ENCODE measurements at places on chromosomes 4 and X.

GRCh38 chr4:78720994-78721677, 55.0 kb upstream of the BMP2K start:
- DNase-seq = no peak

DNA sequence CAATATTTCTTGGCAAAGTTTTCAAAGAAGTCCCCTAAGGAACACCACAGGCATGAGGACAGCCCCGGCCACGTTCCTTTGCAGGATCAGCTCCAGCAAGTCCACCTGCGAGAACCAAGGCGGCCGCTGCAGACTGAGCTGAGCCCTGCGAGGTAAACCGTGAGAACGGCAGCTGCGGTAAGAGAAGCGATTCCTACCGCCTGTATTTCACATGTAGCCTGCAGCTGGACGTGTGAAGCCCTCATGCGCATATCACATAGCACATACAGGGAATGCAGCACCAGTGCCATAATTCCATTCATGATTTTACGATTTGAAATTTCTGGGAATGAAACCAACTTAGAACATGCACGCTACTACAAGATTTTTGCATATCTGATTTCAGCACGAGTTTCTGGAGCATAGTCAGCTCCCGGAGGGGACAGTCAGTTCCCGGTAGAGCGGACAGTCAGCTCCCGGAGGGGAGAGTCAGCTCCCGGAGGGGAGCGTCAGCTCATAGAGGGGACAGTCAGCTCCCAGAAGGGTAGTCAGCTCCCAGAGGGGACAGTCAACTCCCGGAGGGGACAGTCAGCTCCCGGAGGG, 41.7 kb downstream of the FGFRL1 start:
- no peak for DNase-seq

GRCh38 chr4:15104825-15105224, 102.5 kb downstream of the CPEB2 start:
- no peak for DNase-seq

DNA sequence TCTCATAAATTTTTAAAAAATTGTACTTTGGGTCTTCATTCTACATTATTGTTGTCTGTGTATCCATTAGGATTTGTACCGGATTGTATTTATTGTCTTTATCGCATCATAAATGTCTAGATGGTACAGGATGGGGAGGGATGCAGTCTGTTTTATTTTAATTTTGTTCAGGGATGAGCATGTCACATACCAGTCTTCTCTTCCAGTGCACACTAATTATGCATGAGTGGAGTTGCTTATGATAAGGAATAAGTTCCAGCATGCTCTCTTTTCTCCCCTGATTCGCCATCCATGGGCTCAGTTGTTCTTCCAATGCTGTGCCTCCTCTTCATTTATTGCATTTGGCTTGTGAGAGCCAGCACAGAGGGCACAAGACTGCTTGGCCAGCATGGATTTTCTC, 54.3 kb downstream of the PPEF1 start:
- no peak for DNase-seq

DNA sequence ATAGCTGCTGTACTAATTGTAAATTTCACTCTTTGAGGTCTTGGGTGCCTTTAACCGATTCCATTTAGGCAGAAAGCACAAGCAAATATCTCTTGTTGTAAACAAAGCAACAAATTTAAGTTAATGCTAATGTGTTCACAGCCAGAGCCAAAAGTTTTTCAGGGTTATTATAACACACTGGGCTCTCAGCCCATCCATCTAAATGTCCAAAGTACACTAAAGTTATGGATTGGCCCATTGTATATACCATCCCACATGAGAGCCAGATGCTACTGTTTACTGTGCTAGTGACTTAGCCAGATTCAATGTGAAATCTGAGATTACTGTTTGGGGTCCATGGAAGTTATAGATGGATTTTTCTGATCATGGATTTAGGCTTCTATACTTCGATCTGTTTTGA, 186.7 kb downstream of the LARP7 start:
- no peak for DNase-seq

- no peak for DNase-seq
Observed at GRCh38 chr4:17785858-17786257, 4.4 kb upstream of the FAM184B start.

DNA sequence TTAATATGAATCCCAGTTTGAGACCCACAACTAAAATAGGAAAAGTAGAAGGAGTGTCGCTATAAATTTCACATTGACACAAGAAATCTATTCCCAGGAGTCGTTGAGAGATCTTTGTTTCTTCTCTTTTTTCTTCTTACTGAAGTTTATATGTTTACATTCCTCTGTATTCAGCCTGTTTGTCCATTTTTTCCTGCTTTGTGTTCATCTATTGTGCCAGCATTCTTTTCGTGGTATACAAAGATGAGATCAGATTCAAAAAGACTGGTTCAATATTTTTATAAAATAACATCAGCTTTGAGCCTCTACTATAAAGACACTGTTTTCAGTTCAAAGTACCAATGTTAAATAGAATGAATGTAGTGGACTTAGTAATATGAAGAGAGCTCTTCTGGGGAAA, 95.4 kb upstream of the MYOZ2 start:
- DNase-seq = no peak

DNA sequence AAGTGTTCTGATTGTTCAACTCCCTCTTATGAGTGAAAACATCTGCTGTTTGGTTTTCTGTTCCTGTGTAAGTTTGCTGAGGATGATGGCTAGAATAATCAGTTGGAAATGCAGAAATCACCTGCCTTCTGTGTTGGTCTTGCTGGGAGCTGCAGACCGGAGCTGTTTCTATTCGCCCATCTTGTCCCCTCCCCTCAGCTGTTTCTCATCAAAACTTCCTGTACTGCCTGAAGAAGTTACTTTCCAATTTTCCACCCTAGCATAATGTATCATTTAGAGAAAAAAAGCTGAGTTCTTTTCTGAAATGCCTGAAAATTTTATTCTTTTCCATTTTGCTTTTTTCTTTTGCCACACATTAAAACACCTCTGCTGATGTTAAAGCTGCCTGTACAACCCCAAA, 167.6 kb downstream of the TEX13A start:
- DNase-seq = no peak

GRCh38 chr4:15718959-15719358, 16.1 kb downstream of the BST1 start:
- DNase-seq = no peak

DNA sequence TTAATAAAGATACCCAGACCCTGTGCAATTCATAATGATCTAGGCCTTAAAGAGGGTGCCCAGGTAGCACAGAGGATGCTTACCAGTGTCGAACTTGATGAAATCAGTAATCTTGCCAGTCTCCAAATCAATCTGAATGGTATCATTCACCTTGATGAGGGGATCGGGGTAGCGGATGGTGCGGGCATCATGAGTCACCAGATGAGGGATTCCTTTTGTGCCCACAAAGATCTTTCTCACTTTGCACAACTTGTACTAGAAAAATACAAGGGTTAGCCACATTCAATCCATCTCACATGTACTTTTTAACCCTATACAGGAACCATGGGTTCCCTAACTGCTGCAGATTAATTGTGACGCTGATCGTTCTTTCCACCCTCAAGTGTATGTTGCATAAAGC, 3.3 kb downstream of the RPS4X start:
- no peak for DNase-seq

DNA sequence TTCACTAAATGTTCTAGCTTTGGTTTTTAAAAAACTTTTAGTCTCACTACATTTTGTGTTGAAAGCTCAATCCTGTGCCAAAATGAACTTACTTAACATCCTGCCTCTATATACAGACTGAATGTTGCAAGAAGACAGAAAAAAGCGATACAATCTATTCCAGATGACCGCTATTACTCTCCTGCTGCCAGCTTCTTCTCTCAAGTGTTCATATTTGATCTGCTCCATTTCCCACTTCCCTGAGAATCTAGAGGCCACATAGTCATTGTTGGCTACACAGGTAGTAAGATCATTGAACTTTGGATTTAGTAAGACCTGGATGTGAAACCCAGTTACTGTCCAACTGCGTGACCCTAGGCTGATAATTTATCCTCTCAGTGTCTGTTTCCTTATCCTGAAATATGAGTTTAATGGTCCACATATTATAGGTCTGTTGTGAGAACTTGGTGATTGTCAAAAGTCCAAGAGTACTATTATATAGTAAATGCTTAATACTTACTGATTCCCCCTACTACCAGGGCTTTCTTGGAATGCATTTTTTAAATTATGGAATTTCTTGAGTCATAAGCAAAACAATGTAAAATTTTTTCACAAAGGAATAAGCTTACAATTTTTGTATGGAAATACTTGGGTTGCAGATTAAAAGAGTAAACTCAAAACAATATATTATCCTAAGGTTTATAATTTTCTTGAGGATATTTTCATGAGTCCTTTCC, 976.8 kb upstream of the ADGRL3 start:
- no peak for DNase-seq

DNA sequence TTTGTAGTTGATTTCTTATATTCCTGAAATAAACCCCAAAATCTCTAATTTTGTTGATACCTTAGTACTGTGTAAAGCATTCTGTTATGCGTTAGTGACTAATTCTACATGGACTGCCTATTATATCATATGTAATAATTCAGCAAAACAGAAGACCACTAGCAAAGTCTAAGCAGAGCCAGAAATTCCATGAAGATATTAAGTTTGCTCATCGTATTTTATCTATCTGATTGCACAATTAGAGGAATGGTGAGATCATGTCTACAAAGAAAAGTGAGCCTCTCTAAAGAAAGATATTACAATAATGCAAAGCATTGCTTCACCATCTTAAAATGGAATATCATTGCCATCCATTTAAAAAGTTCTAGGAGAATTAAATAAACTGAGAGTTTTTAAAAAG, 374.6 kb upstream of the SLC7A11 start:
- DNase-seq = no peak

- no peak for DNase-seq
Observed at GRCh38 chrX:148441387-148441786, 59.0 kb upstream of the AFF2 start.

- no peak for DNase-seq
Observed at GRCh38 chrX:77446908-77447652, at the start of gene FGF16. Gene FGF16, plus strand, starts transcription at chrX:77447389. Its CDS starts 286 bp downstream, at chrX:77447675.

GRCh38 chrX:71909956-71910355, 689 bp upstream of the NHSL2 start:
- DNase-seq = no peak

DNA sequence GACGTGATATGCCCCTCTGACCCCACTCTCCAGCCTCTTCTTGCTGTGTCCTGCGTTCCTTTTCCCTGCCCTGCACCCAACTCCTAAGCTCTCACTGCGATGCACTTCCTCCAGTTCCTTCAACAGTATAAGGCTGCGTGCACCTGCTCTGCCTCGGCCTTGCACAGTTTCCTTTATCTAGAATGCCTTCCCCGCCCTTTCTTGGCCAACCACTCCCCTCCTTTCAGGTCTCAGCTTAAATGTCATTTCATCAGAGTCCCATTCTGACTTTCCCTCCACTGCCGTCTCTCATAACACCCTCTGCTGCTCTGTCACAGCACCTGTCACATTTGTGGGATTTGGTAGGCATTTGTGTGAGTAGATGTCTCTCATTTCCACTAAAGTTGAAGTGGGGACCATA, 58.4 kb upstream of the NEIL3 start:
- no peak for DNase-seq

DNA sequence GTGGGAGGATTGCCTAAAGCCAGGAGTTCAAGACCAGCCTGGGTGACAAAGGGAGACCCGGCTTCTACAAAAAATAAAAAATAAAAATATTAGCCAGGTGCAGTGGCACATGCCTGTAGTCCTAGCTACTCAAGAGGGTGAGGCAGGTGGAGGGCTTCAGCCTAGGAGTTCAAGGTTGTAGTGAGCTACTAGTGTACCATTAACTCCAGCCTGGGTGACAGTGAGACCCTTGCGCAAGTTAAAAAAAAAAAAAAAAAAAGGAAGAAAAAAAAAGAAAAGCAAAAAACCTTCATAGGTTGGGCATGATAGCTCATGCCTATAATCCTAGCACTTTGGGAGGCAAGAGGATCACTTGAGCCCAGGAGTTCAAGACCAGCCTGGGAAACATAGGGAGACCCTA, 5.8 kb downstream of the SCLT1 start:
- no peak for DNase-seq

GRCh38 chr4:24995346-24995919, 35.3 kb downstream of the LGI2 start:
- no peak for DNase-seq

DNA sequence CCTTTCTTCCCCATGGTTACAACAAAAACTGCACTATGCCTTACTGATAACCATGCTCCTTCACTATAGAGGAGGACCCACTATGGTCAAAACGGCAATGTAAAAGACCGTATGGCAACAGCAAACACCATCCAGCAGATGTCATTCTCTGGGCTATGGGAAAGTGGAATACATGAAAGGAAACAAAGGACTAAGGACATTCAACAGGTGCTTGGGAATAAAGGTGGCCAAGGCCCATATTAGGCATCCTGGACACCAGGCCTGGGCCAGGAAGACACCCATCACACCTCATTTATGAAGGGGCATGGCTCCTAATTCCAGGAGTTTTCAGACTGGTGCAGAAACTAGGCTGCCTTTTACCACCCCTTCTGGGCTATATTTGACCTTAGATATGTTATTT, 268.4 kb downstream of the PPP3CA start:
- no peak for DNase-seq

- DNase-seq = no peak
Observed at GRCh38 chr4:74433541-74434172, 11.3 kb upstream of the AREG start.

GRCh38 chr4:1907848-1908525, 36.8 kb downstream of the NSD2 start:
- no peak for DNase-seq

DNA sequence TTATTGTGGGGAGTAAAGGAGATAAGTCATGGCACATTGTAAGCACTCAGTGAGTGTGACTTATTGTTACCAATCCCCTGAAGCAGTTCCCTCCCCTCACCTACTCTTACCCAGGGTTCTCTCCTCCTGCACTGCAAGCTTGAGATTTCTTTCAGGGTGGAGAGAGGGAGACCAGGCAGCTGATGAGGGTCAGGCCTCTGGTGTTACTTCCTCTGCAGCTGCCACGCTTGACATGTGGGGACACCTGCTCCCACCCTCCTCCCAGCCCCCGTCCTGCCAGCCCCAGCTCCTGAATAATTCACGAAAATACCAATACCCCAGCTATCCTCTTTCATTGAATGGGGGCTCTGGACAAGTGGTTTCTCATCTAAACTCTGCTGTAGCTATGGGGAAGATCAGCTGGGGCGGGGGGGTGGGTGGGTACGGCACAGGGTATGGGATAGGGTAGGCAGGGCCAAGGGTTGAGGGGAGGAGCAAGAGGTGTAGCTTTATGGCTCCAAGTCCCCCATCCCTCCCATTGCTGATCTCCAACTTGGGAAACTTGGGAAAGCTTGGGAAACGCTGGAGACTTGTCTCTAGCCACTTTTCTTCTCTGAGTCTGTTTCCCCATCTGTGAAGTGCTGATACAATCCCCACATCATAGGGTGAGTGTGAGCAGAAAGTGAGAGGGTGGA, 148.5 kb upstream of the PJA1 start:
- DNase-seq = no peak
